ENCODE measurements at places on chromosomes 6 and 20.

GRCh38 chr6:36269834-36270705, at the start of gene PNPLA1:
Gene PNPLA1 (plus strand): TSS chr6:36270060. CDS start chr6:36270460, 400 bp downstream.
- DNase-seq: no peak

- no peak for DNase-seq
Observed at GRCh38 chr6:130364224-130364780, 1.5 kb upstream of the TMEM200A start.

- no peak for DNase-seq
Observed at GRCh38 chr6:145247692-145248419, 487.5 kb downstream of the EPM2A start.

DNA sequence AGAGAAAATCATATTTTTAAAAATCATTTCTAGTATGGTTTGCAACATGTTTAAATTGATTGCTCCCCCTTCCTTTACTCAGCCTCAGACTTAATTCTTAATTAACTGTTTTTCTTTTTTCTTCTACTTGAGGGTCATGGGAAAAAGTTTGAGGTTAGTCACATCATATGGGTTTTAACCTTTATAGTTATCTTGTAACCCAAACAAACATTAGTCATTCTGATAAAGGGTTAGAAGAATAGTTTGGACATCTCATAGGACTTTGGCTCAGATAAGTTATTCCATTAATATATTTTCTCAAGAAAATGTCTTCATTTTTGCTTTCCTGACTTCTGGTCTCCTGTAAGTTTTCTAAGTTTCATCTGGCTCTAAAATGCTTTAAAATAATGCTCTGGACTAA, 34.5 kb upstream of the TSPYL1 start:
- DNase-seq: no peak

DNA sequence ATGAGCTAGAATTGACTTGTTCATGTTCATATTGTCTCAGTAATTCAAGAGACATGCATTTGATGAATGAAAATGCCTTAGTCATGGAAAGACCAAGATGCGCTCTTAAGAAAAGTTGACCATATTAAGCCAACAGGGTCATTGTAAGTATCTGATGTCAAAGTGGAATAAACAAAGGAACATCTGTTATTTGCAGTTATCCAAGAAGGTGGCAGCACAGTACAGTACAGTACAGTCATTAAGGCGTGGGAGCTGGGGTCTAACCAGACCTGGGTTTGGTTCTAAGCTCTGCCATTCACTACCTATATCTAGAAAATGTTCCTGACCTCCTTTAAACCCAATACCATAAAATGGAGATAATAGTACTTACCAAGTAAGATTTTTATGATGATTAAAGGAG, 178.1 kb downstream of the BACH2 start:
- no peak for DNase-seq

DNA sequence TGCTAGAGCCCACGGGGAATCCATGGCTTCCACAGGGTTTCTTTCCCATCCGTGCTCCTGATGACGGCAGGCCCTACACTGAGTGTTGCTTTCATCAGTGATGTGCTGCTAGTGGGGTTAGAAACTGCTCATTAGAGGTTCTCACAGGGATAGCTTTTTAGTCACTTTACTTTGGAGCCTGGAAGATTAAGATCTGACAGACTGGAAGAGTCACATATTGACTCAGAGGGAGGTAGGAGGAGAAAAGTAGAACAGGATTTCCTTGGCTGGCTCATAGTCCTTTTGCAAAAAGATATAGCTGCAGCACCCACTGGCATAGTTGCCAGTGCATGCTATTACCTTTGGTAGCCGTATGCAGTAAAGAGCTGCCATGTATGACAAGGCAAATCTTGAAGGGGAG, 890.3 kb downstream of the C6orf118 start:
- no peak for DNase-seq

- DNase-seq: no peak
Observed at GRCh38 chr6:112085286-112086065, 1.8 kb downstream of the TUBE1 start.

DNA sequence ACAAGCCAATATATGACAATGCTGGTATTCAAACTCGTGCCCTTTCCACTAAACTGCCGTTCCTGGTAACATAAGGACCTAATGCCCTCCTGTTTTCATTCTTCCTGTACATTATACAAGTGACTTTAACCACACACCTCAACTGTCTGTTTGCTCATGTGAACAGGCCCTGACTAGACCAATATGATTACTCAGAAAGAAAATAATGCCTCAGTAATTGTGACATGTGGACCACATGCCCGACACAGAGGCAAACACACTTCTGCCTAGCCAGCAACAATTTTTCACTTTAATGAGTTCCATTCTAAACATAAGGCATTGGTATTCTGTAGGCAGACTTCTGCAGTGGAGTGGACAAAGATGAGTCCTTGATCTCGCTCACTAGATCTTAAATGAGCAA, 30.0 kb downstream of the SLC22A16 start:
- DNase-seq: no peak

DNA sequence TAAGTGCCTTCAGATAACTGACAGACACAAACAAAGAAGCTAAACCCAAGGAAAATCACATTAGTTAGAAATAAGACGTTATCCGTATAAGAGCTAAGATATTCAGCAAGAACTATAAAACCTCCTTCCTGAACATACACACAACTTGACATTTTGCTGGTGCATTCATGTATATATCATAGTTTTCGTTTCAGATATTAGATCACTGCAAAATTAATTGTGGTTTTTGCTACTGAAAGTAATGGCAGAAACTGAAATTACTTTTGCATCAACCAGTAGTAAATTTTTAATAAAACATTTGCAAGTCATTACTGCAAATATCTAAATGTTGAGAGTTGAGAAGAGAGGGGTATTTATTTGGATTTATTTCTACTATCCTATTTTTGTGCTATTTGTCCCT, 26.1 kb upstream of the KCNQ5 start:
- no peak for DNase-seq

GRCh38 chr6:87714093-87714842, 12.2 kb upstream of the AKIRIN2 start:
- no peak for DNase-seq

DNA sequence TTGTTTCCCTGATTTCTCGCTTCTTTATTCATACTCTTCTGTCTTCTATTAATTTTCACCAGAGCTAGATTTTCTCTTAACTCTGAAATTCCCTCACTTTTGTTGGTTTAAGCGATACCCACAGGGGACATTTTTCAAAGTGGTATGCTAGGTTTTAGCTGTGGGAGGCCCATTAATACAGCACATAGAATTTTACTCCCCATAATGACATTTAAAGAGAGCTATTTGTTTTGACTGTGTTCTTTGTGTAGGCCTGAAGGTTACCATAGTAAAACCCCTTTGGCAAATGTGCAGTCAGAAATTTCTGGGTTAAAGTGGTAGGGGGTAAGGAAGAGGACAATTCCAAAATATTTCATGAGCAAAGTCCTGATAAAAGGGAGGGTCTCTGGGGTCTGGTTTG, 721.1 kb upstream of the CITED2 start:
- DNase-seq: no peak

DNA sequence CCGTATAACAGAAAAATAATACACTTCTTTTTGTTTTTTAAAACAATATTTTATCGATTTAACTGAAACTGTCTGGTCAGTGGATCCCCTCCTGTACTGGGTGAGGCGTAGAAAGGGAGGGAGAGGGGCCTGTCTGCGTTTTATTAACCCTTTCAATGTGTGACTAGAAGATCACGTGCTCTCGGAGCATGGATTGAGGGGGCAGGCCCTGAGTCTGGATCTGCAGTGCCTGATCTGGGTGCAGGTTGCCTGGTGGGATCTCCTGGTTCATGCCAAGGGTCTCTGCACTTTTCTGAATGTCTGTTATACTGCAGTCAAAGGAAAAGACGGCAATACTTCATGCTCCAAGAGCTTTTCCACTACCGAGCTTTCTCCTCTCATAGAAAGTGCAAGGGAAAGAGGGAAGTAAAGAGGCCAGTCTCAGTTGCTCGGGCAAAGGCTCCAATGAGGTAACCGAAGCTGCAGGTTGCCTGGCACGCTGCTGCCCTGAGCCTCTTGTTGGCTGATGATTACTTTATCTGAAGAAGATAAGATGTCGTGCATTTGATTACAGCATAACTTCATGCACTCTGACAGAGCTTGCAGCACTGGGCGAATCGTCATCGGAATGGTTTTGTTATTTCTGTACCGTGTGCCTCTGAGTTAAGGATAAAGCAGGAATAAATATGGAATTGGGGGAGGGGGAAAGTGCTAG, 167.5 kb upstream of the PMEPA1 start:
- no peak for DNase-seq

All from NCI-H1105 (cell line).